Esophagus squamous epithelium (tissue), 5 donors: ENCODE measurements at places on chromosomes 3 and 15. TPM values are rescaled to one million over a fixed set of nuclear protein-coding genes. Genes with fewer than 3 reads are reported as not detected.

Gene CASR
- total RNA-seq = not detected

Gene SPTBN5
- total RNA-seq = 2.9 TPM

Gene EBLN2
- 6.3 TPM for total RNA-seq

Gene ABI3BP
- 68.7 TPM for total RNA-seq

Gene MKRN2OS
- 3.7 TPM for total RNA-seq

Gene GPR62
- total RNA-seq = not detected

Gene TMCC1
- 18.6 TPM for total RNA-seq

Gene PTX3
- total RNA-seq = not detected

Gene ALDH1A2
- 3.4 TPM for total RNA-seq

Gene IL20RB
- total RNA-seq = 101 TPM

Gene CHDH
- total RNA-seq = 0.92 TPM

Gene C15orf62
- 44.3 TPM for total RNA-seq

Gene ENTPD3
- 9.7 TPM for total RNA-seq

Gene TMEM207
- not detected for total RNA-seq

Gene A4GNT
- not detected for total RNA-seq
